Fibroblast of lung (primary cell): ENCODE measurements at places on chromosomes 11 and 22. TPM values are rescaled to one million over a fixed set of nuclear protein-coding genes. Genes with fewer than 3 reads are reported as not detected.

- no peaks in the 10 kb centered on the region for H3K27me3 ChIP-seq
- no peak for DNase-seq
- no peak overlapping the region for H3K27ac ChIP-seq
- H3K4me3 ChIP-seq: no peak overlapping the region
These were observed 45.6 kb upstream of the CLTCL1 start for GRCh38 chr22:19337137-19337536.

DNA sequence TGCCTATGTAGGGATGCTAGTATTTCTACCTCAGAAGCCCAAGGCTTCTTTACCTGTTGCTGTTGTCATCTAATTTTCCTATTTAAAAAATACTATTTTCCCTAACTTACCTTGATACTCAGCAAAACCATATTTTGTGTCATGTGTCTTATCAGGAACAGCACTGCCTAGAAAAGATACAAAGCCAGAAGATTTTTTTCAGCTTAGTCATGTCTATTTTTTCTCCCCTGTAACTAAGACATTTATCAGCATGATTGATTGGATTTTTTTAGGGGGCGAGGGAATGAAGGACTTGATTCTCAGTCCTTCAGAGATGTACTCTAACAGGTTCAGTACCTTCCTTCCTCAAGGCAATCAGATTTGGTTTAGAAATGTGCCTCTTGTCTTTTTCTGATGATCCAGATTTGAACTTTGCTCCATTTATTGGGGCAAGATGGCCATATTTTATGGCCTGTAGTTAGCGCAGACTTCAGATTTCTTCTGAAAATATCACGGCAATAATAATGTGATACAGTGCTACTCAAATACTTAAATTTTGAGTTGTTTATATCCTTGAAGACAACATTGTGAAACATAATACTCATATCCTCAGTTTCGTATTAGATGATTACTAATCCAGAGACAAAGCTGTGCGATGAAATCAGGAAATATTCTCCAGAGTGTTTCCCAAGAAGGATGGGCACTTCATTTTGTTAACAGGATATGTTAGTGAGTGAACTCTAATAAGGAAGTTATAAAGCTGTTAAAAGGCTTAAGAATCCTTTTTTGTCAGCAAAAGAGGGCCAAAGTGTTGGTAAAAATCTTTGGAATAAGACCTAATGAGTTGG, 3.8 kb upstream of the PIK3IP1 start:
- H3K4me3 ChIP-seq: no peak overlapping the region
- no peaks in the 10 kb centered on the region for H3K27me3 ChIP-seq
- H3K4me1 ChIP-seq: peaks cover 5% of the 10 kb centered on the region
- DNase-seq: peak; percentile 57
- H3K36me3 ChIP-seq: no peaks in the 10 kb centered on the region

SLC37A2 gene
- total RNA-seq: 0.26 and 0.83 TPM in 2 replicates

- H3K36me3 ChIP-seq: no peaks in the 10 kb centered on the region
- H3K4me3 ChIP-seq: no peak overlapping the region
- no peak overlapping the region for H3K27ac ChIP-seq
These were observed 31.9 kb upstream of the FTH1 start for GRCh38 chr11:61999141-61999975.

- DNase-seq: no peak
- H3K4me3 ChIP-seq: no peak overlapping the region
- peaks cover 2% of the 10 kb centered on the region for H3K4me1 ChIP-seq
- H3K27ac ChIP-seq: no peak overlapping the region
- no peaks in the 10 kb centered on the region for H3K27me3 ChIP-seq
These were observed 49.3 kb upstream of the CD44 start for GRCh38 chr11:35089666-35090065.

APOA4 gene
- not detected in 2 replicates for total RNA-seq

DNA sequence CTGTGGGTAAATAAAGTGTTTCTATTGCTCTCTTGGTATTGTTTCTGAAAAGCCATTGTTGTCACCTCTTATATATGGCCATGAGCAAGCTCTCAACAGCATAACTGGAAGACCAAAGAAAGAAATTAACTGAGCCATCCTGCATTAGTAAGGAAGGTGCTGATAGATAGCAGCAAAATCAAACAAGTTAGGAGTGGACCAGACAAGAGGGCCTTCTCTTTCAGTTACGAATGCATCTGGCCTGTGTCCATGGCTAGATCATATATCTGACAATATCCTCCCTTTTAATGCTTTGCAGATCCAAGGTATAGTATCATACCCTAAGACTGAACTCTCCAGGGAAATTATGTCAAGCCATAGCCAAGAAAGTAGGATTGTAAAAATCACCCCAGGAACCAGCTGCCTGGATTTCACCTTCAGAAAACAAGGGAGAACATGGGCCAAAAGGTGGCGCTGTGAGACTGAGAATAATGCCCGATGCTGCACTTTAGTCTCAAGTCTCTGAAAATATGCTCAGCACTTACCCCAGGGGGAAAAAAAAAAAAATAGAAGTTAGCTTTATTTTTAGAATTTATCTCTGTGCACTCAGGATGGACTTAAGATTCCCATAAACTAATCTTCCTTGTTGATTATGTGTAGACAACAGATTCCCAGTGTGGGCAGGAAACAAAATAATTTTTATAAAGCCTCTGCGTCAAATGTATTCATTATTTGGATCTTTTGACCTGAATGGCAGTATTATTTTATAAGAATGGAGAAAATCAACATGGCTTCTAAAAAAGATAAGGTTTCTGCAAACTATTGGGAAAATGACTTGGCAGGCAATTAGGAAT, 415.1 kb downstream of the ETS1 start:
- no peaks in the 10 kb centered on the region for H3K4me1 ChIP-seq
- DNase-seq: peak; percentile 89
- H3K27me3 ChIP-seq: peaks cover 2% of the 10 kb centered on the region
- H3K36me3 ChIP-seq: no peaks in the 10 kb centered on the region

- no peak overlapping the region for H3K4me3 ChIP-seq
- no peaks in the 10 kb centered on the region for H3K27me3 ChIP-seq
- no peak overlapping the region for H3K27ac ChIP-seq
- H3K4me1 ChIP-seq: peaks cover 10% of the 10 kb centered on the region
These were observed 66.7 kb downstream of the RAB30 start for GRCh38 chr11:83004746-83005556.

DNA sequence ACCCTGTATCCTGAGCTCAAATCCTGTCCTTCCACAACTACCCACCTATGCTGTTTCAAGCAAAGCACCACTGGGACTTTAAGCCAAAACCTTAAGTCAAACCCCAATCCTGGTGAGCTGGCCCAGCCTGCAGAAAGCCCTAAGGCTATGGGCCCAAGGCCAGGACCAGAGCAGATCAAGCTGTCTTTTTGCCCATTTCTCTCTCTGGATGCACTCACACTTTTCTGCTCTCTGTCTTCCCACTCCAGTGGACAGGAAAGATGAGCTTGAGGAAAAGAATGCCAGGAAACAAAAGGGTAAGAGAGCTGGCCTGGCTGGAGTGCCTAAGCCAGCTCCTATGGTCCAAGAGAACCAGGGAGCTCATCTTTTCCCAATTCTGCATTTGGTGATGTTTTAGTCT, 284.3 kb upstream of the ISX start:
- DNase-seq: no peak
- H3K27ac ChIP-seq: no peak overlapping the region
- H3K27me3 ChIP-seq: no peaks in the 10 kb centered on the region
- no peaks in the 10 kb centered on the region for H3K4me1 ChIP-seq
